ENCODE measurements at places on chromosomes 5 and 9.
A peak's percentile ranks its signal among the peaks of the same experiment; 100 is the strongest.

GRCh38 chr5:74386571-74387334, 253.8 kb downstream of the ENC1 start:
- DNase-seq, result peak; percentile 99

GRCh38 chr9:13705373-13705772, 425.9 kb upstream of the MPDZ start:
- no peak for DNase-seq

DNA sequence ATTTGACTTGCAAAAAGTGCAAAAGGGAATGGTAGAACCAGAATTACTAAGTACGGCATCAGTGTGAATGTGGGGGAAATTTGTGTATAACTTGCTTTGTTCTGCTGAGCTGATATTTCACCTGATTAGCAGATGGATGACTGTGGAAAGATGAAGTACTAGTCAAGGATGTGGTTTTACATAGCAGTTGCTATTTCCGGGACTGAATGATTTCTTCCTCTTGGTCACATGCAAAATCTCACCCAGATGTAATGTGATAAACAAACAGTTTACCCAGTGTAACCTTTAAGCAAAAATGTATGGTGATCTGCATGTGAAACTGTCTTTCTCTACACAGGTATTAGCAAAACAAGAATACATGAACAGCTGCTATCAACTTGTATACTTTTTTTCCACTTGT, 46.1 kb downstream of the DCP2 start:
- peak; percentile 36 for DNase-seq

GRCh38 chr5:5688194-5688924, 265.9 kb downstream of the ICE1 start:
- DNase-seq, result no peak

- peak; percentile 54 for DNase-seq
Measured at GRCh38 chr5:158819840-158820620, 279.7 kb downstream of the EBF1 start.

GRCh38 chr5:138639326-138639725, 64.1 kb upstream of the HSPA9 start:
- DNase-seq, result no peak

GRCh38 chr9:73042155-73042554, 89.3 kb upstream of the ALDH1A1 start:
- DNase-seq, result peak; percentile 52
